Activated CD8-positive, alpha-beta T cell treated with anti-CD3 and anti-CD28 coated beads, Interleukin-2, amount 10 ng/mL, durations not matched to agents 7 days and 5 days (primary cell): ENCODE measurements at places on chromosomes 4 and X. TPM values are rescaled to one million over a fixed set of nuclear protein-coding genes. Genes with fewer than 3 reads are reported as not detected.

Gene NAP1L3
- total RNA-seq: 0.57 TPM

Gene FAM114A1
- 0.50 TPM for total RNA-seq

Gene CXorf49
- not detected for total RNA-seq

Gene CSAG2
- not detected for total RNA-seq

Gene ETDB
- not detected for total RNA-seq

Gene F8A3
- total RNA-seq: 10.8 TPM

GRCh38 chr4:110196871-110197528 is 1.4 kb downstream of the ELOVL6 start:
- peak; percentile 73 for DNase-seq
- no peaks in the 10 kb centered on the region for H3K27me3 ChIP-seq
- peaks cover 39% of the 10 kb centered on the region for H3K4me1 ChIP-seq
- H3K4me3 ChIP-seq: peak overlapping the region; percentile 93

DNA sequence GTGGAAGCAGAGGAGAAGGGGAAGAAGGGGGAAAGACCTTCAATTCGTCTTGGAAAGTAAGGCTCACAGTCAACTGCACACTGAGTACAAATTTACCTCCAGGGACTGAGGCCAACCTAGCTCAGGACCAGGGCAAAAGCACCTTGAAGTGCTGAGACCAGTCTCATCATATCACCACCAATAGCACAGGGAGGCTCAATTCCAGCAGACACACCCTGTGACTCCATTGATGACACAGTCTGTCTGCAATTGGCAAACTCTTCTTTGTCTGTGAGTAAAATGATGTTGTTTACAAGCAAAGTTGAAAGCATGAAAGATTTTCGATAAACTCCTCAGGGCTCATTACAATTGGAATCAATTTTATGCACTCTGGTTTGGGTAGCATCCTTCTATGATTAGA is 32.3 kb downstream of the TRIML1 start:
- no peaks in the 10 kb centered on the region for H3K4me1 ChIP-seq
- no peaks in the 10 kb centered on the region for H3K27me3 ChIP-seq

DNA sequence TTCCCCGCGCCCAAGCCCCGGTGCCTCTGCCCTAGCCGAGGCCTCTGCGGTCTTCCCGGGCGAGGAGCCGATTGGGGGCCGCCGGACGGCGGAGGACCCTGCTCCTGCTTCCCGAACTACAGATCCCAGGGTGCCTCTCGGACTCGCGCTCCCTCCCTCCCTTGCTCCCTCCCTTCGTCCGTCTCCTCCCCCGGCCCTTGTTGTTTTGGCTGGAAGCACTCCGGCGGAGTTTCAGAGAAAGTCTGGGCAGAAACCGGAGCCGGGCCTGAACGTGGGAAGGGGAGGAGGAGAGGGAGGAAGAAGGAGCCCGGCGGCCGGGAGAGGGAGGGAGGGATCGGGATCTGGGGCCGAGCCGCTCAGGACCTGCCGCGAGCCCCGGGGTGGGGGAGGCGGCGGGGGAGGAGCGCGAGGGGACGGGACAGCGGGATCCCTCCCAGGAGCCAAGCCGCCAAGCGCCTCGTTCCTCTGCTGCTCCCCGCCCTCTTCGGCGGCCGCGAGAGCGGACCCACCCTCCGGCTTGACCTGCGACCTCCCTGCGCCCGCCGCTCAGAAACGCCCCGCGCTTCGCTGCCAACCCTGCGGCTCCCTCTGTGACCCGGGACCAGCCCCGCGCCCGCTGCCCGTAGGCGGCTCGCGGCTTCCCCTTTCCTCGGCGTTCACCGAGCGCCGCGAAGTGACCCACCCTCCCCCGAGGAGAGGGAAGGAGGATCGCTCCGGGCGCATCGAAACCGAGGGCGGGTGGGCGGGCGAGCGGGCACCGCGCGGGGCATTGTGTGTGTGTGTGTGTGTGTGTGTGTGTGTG is 496 bp upstream of the GAB1 start:
- peaks cover 11% of the 10 kb centered on the region for H3K4me1 ChIP-seq
- peak; percentile 24 for DNase-seq
- H3K27me3 ChIP-seq: peaks cover 46% of the 10 kb centered on the region
- H3K27ac ChIP-seq: no peak overlapping the region

DNA sequence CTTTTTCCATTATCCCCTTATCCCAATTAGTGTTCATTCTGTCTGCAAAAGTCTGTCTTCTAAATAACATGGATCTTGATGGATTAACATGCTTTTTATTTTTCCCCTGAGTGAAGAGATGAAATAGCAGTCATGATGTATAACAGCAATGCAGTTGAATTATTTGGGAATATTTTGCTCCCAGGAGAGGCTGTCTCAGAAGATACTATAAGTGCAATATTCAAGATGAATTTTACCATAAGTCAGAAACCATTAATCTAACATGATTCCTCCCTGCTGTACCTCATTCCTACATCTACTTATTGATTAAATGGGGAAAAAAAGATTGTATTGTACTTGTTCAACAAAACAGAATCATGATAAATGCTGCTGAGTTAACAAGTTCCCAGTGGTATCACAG is 233.2 kb upstream of the KCNIP4 start:
- H3K4me1 ChIP-seq: no peaks in the 10 kb centered on the region
- H3K27ac ChIP-seq: no peak overlapping the region
- no peak for DNase-seq
- H3K4me3 ChIP-seq: no peak overlapping the region
- H3K36me3 ChIP-seq: no peaks in the 10 kb centered on the region

DNA sequence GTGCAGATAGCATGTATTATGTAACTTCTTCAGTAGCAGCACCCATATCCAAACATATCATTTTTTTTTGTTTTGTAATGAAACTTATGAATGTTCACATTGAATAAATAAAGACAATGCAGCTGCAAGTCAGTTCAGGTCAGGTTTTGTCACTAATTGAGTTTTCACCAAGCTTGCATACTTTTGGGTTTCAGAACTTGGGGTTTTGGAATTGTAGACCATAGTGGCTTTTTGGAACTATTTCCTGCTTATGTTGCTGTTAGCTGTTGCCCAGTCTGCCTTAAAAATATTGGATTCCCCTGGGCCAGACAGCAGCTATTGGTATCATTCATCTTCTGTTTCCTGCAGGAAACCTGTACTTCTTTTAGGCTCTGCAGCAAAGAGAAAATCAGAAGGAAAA is 113.4 kb upstream of the LIMCH1 start:
- no peaks in the 10 kb centered on the region for H3K27me3 ChIP-seq
- no peaks in the 10 kb centered on the region for H3K4me1 ChIP-seq
- no peaks in the 10 kb centered on the region for H3K36me3 ChIP-seq
- no peak overlapping the region for H3K4me3 ChIP-seq
- H3K27ac ChIP-seq: no peak overlapping the region

GRCh38 chrX:23434356-23434884 is 99.8 kb downstream of the PTCHD1 start:
- DNase-seq: no peak
- H3K27me3 ChIP-seq: no peaks in the 10 kb centered on the region
- no peaks in the 10 kb centered on the region for H3K36me3 ChIP-seq
- H3K4me1 ChIP-seq: no peaks in the 10 kb centered on the region
- H3K4me3 ChIP-seq: no peak overlapping the region

DNA sequence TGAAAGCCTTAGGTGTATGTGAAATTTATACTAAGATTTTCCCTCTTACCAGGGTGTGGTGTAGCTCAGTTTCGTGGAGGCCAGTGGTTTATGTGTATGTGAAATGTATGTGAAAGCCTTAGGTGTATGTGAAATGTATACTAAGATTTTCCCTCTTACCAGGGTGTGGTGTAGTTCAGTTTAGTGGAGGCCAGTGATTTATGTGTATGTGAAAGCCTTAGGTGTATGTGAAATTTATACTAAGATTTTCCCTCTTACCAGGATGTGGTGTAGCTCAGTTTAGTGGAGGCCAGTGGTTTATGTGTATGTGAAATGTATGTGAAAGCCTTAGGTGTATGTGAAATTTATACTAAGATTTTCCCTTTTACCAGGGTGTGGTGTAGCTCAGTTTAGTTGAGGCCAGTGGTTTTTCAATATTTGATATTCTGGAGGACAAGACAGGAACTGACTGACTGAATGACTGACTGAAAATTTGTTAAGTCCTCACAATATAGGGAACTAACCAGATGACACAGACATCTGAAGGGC is 143.7 kb downstream of the NEXMIF start:
- H3K4me1 ChIP-seq: no peaks in the 10 kb centered on the region
- H3K27me3 ChIP-seq: no peaks in the 10 kb centered on the region
- H3K36me3 ChIP-seq: no peaks in the 10 kb centered on the region
- H3K4me3 ChIP-seq: no peak overlapping the region
- no peak overlapping the region for H3K27ac ChIP-seq
- no peak for DNase-seq

DNA sequence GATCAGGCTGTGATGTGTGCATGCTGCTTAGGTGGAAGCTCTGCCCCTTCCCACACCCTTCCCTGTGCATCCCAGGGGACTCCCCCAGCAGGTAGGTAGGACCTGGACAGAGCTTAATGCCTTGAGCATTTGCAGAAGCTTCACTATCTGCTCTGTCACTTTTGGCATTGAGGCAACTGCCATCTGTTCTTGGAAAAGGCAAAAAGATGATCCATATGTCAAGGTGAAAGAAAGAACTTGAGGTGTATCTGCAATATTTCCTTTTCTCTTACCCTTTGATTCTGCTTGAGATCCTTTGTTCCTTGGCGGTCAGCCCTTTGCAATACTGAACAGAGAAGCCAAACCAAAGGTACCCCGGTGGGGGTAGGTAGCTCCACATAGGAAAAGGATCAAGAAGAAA is 37.1 kb upstream of the TBC1D9 start:
- no peaks in the 10 kb centered on the region for H3K27me3 ChIP-seq
- H3K27ac ChIP-seq: no peak overlapping the region
- DNase-seq: no peak
- no peak overlapping the region for H3K4me3 ChIP-seq

DNA sequence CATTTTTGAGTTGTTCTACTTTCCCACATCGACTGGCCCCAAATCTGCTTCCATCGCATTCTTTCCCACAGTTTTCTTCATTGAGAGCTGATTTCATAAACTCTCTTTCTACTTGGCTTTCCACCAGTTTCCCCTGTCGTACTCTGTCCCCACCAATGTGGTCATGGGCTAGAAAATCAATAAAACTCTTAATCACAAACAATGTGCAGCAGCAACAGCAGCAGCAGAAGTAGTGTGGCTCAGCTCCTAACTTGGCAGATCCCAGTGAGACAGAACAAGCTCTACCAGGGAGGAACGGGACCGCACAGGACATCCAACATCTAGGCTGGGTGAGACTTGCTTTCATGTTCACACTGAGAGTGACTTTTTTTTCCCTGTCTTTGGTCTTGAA is 3.1 kb upstream of the SETD7 start:
- peaks cover 53% of the 10 kb centered on the region for H3K4me1 ChIP-seq
- peaks cover 6% of the 10 kb centered on the region for H3K27me3 ChIP-seq
- peak overlapping the region; percentile 26 for H3K27ac ChIP-seq
- H3K4me3 ChIP-seq: no peak overlapping the region
- no peak for DNase-seq
- H3K36me3 ChIP-seq: peaks cover 4% of the 10 kb centered on the region

DNA sequence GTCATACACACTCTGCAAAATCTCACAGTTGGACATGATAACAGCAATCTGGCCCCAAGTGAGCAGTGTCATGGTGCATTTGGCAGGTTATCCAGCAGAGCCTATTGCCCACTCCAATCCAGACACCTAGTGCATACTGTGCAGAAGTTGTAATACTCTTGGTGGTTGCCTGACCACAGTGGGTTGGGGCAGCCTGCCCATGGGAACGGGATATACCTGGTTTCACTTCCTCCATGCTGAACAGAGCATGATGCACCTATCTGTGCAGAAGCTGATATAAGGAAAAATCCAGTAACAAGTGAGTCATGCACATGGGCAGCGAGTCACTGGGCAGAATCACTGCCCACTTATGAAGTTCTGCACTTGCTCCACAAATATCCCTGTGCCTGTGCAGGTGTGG is 105.3 kb upstream of the IGSF1 start:
- H3K36me3 ChIP-seq: no peaks in the 10 kb centered on the region
- no peak overlapping the region for H3K27ac ChIP-seq
- no peak overlapping the region for H3K4me3 ChIP-seq
- H3K4me1 ChIP-seq: no peaks in the 10 kb centered on the region
- no peak for DNase-seq

GRCh38 chr4:85210353-85210752 is 243.9 kb upstream of the WDFY3 start:
- no peaks in the 10 kb centered on the region for H3K4me1 ChIP-seq
- no peak overlapping the region for H3K27ac ChIP-seq
- no peak overlapping the region for H3K4me3 ChIP-seq
- no peaks in the 10 kb centered on the region for H3K36me3 ChIP-seq
- DNase-seq: no peak

GRCh38 chr4:76029300-76029699 is 6.0 kb upstream of the CXCL10 start:
- H3K27ac ChIP-seq: no peak overlapping the region
- peaks cover 11% of the 10 kb centered on the region for H3K27me3 ChIP-seq
- H3K36me3 ChIP-seq: no peaks in the 10 kb centered on the region
- no peak overlapping the region for H3K4me3 ChIP-seq

GRCh38 chr4:64130907-64131306 is 278.3 kb downstream of the TECRL start:
- no peak for DNase-seq
- no peaks in the 10 kb centered on the region for H3K27me3 ChIP-seq
- no peaks in the 10 kb centered on the region for H3K4me1 ChIP-seq
- no peaks in the 10 kb centered on the region for H3K36me3 ChIP-seq

GRCh38 chr4:110190249-110190648 is 8.2 kb downstream of the ELOVL6 start:
- H3K4me3 ChIP-seq: no peak overlapping the region
- DNase-seq: no peak
- peaks cover 24% of the 10 kb centered on the region for H3K4me1 ChIP-seq
